ENCODE measurements at places on chromosomes 11 and 22. TPM values are rescaled to one million over a fixed set of nuclear protein-coding genes. Genes with fewer than 3 reads are reported as not detected.
A peak's percentile ranks its signal among the peaks of the same experiment; 100 is the strongest.

Gene CD6
- 0.42 TPM for total RNA-seq

Gene MIOX
- total RNA-seq = not detected

Gene SEC14L6
- total RNA-seq = 2.0 TPM

- no peaks in the 10 kb centered on the region for H3K36me3 ChIP-seq
- peak; percentile 58 for DNase-seq
- no peak overlapping the region for H3K4me3 ChIP-seq
- H3K27me3 ChIP-seq = no peaks in the 10 kb centered on the region
- H3K27ac ChIP-seq = no peak overlapping the region
- peaks cover 11% of the 10 kb centered on the region for H3K4me1 ChIP-seq
These were observed 134.5 kb upstream of the NAV2 start for GRCh38 chr11:19577976-19578619.

- H3K27me3 ChIP-seq = no peaks in the 10 kb centered on the region
- H3K27ac ChIP-seq = no peak overlapping the region
- no peak overlapping the region for H3K4me3 ChIP-seq
- no peak for DNase-seq
- H3K4me1 ChIP-seq = no peaks in the 10 kb centered on the region
These were observed 155.7 kb downstream of the CEP164 start for GRCh38 chr11:117483372-117483771.

- H3K27ac ChIP-seq = no peak overlapping the region
- no peaks in the 10 kb centered on the region for H3K27me3 ChIP-seq
- no peaks in the 10 kb centered on the region for H3K4me1 ChIP-seq
- H3K4me3 ChIP-seq = no peak overlapping the region
- no peaks in the 10 kb centered on the region for H3K36me3 ChIP-seq
These were observed 112.7 kb downstream of the SEZ6L start for GRCh38 chr22:26281941-26282340.

- H3K27ac ChIP-seq = no peak overlapping the region
- no peak overlapping the region for H3K4me3 ChIP-seq
- no peaks in the 10 kb centered on the region for H3K36me3 ChIP-seq
- H3K27me3 ChIP-seq = no peaks in the 10 kb centered on the region
- no peaks in the 10 kb centered on the region for H3K4me1 ChIP-seq
These were observed 87.2 kb downstream of the MYO18B start for GRCh38 chr22:25829237-25829636.

DNA sequence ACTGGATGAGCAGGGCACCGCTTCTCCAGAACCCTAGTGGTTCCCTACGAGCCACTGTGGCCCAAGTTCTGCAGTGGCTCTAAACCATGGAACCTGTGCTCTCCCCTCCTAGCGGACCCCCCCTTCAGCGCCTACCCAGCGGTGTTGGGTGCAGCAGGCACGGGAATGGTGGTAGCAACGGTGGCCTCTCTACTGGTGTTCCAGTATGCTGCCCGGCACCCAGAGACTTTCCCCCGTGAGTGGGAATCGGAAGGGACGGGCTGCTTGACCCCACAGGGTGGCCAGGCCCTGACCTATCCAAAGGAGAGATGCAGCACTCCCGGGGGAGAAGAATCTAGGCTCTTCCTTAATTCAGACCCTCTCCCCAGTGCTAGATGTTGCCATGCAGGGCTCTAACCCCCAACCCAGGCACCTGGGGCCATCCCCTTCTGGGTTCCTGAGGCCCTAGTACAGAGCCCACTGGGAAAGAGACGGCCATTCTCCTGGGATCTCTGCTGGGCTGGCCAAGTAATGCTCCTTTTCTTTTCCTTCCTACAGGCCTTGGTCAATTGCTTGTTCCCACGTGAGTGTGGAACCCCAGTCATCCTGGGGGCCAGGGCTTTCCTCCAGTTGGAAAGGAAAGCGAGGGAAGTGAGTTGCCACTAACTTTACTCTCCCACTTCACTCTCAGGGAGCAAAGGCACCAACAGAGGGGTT lies 9.2 kb downstream of the VSIG10L2 start:
- no peak overlapping the region for H3K4me3 ChIP-seq
- no peak overlapping the region for H3K27ac ChIP-seq
- peaks cover 17% of the 10 kb centered on the region for H3K4me1 ChIP-seq
- DNase-seq = no peak
- no peaks in the 10 kb centered on the region for H3K27me3 ChIP-seq
- no peaks in the 10 kb centered on the region for H3K36me3 ChIP-seq

DNA sequence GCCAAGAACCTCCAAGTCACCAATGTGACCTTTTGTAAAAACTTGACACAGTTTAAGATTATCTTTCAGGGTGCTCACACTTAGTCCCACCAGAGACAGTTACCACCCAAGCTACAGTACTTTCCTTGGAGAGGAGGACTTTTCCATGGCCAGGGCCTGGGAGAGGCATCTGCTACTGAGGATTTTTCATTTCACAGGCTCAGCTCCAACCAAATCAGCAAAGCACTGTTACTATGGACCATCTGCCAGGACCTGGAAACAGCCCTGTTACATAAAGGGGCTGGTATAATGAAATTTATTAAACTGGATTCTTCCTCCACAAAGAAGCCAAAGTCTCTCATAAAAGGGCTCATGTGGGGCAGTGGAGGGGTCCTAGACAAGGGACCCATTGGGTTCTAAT lies 38.6 kb downstream of the SERGEF start:
- no peak overlapping the region for H3K4me3 ChIP-seq
- H3K27ac ChIP-seq = no peak overlapping the region
- no peaks in the 10 kb centered on the region for H3K36me3 ChIP-seq
- no peaks in the 10 kb centered on the region for H3K27me3 ChIP-seq
